Sciatic nerve (tissue), 2 donors: ENCODE measurements at places on chromosomes 7 and 10. TPM values are rescaled to one million over a fixed set of nuclear protein-coding genes. Genes with fewer than 3 reads are reported as not detected.
A peak's percentile ranks its signal among the peaks of the same experiment; 100 is the strongest.

GRCh38 chr10:62475551-62475950, 101.4 kb downstream of the ZNF365 start:
- DNase-seq = no peak

Gene TMEM139
- total RNA-seq = 10.9 TPM

DNA sequence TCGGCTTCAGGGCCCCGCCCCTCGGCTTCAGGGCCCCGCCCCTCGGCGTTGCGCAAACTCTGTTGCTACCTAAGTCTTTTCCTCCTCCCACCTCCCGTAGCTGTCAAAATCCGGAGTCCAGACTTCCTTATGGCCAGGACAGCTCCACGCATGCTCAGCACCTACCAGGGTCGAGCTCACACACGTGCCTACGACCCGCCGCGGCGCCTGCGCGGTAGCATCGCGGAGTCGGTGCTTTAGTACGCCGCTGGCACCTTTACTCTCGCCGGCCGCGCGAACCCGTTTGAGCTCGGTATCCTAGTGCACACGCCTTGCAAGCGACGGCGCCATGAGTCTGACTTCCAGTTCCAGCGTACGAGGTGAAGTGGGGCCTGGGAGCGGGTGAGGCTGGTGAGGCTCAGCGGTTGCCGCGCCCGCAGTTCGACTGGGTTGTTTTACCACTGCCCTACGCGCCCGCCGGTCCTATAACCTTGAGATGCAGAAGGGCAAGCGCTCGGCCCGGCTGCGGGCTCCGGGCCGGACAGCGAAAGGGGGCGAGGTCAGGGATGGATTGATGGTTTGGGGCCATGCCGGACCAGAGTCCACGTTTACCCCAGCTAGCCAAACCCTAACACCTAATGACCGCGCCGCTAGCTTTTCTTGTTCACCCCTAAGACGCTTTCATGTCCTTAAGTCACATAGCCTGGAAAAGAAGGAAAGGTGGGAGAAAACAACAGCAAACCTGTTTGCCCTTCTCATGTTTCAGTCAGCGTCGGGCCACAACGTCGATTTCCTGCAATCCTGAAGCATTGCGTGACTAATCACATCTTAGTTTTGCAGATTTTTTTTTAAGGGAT, at the start of gene CISD1:
Gene CISD1, plus strand, starts transcription at position 217 of the 836 bp plus-strand sequence. Its CDS starts 112 bp downstream, at position 329.
- DNase-seq = peak; percentile 97

- DNase-seq = no peak
Observed at GRCh38 chr7:78141522-78142281, 343.1 kb downstream of the PHTF2 start.

- no peak for DNase-seq
Observed at GRCh38 chr10:78654047-78654590, 414.6 kb upstream of the ZMIZ1 start.

DNA sequence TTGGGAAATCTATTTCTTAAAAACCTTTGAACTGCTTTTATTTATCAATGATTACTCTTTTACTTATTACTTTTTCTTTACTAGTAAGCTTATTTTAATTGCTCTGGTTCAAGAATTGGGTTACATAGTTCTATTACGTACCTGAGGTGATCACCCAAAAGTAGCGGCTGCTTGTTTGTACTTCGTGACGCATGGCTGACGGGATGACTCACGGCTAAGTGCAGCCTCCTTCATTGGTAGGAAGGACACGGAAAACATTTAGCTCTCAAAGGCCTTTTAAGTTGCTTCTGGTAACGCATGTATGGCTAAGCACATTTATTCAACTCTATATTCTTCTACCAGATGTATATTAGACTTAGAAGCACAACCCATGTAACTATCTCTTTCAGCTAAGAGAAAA, 285.8 kb upstream of the SP4 start:
- no peak for DNase-seq

- no peak for DNase-seq
Observed at GRCh38 chr7:110854166-110854565, 236.8 kb upstream of the LRRN3 start.

- no peak for DNase-seq
Observed at GRCh38 chr10:95422233-95422632, 131.4 kb upstream of the PDLIM1 start.

- DNase-seq = no peak
Observed at GRCh38 chr7:7104314-7104698, 78.0 kb upstream of the C1GALT1 start.

GRCh38 chr7:22008683-22009082, 63.0 kb upstream of the CDCA7L start:
- DNase-seq = no peak

Gene SYNPO2L
- total RNA-seq = not detected

GRCh38 chr7:92598310-92598981, 8.3 kb upstream of the FAM133B start:
- no peak for DNase-seq
